ENCODE measurements at places on chromosomes 2 and 18.

- no peak for DNase-seq
Observed at GRCh38 chr2:228731517-228731916, 539.6 kb downstream of the PID1 start.

GRCh38 chr2:136118819-136119716 is 1.1 kb upstream of the CXCR4 start:
- DNase-seq, result no peak

GRCh38 chr2:10193276-10193795 is 70.8 kb downstream of the RRM2 start:
- no peak for DNase-seq

DNA sequence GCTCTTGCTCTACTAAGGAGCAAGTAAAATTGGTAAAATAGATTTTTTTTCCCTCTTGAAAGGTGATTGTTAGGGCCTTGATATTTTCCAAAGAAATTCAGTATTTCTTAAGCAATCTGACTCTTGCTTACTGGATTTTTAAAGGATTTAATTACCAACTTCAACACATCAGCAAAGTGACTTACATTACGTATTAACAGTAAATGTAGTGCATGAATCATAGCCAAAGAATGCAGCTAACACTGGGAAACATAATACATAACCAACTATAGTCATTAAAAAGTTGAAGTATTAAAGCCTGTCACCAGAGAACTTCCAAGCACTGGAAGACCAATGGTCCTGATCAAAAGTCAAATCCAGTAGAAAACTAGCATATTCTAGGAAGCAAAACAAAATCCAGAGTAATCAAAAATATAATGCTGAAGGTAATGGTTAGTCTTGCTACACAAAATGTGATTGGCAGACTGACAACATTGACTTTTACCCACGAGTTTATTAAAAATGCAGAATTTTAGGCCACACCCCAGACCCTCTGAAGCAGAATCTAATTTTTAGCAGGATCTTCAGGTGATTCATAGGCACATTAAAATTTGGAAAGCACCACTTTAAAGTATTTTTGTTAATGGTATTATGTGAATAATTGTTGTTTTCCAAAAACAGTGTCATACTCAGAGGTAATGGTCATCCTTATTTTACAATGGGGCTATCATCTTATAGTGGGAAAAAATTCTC is 31.8 kb upstream of the CAVIN2 start:
- DNase-seq, result no peak

DNA sequence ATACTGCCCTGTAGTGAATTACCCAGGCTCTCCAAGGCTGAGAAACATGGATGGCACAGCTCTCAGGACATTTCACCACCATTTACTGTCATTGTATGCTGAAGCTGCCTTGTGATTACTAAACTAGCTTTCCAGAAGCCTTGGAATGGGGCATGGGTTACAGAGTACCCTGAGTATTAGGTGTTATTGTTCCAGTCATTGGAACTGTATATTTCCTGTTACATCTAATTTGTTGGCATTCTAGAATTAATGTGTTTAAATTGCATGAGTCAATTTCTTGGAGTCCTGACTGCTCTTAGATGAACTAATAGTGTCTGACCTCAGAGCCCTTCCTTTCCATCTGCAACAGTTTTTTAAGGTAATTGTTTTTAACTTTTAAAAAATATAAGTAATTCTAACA is 9.0 kb downstream of the DGUOK start:
- DNase-seq, result no peak

- DNase-seq, result no peak
Observed at GRCh38 chr2:156396126-156396525, 40.1 kb upstream of the GPD2 start.

- no peak for DNase-seq
Observed at GRCh38 chr2:234625626-234626250, 128.9 kb upstream of the ARL4C start.

DNA sequence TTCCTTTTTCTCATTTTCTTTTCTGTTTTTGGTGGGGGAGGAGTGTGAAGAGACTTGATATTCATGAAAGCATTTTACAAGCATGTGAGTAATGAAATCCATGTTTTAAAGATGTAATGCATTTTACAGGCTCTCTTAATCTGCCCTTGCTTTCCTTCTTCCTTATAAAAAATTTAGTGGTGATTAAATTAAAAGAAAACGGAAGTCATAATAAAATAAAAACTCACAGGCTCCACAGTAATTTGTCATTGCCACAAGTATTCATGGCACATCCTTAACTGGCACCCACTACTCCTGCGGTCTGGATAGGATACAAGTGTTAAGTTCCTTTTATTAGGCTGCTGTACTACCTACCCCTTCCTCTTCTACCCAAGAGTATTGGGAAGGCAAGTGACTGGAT is 241.2 kb downstream of the SLC4A3 start:
- DNase-seq, result no peak

GRCh38 chr18:47917923-47918610 is 12.4 kb downstream of the SMAD2 start:
- DNase-seq, result no peak
